Bone marrow (tissue), 2 donors: ENCODE measurements at places on chromosomes 7 and 10.

- no peak for DNase-seq
These were observed 1168.7 kb upstream of the CELF2 start for GRCh38 chr10:9848981-9849380.

DNA sequence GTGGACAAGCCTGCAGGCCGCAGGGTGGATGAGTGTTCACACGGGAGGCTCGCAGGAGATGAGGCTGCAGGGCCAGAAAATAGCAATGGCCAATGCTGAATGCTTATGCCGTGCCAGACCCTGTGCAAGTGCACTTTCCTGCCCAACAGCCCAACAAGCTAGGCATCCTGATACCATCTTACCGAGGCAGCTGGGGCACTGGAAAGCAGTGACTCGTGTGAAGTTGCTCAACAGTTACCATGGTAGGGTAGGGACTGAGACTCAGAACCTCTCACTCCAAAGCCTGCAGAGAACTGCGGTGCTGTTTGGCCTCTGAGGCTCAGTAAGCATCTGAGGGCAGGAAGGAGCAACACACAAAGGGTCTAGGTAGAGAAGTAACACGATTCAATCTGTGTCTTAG lies 43.7 kb downstream of the JAZF1 start:
- DNase-seq = no peak

DNA sequence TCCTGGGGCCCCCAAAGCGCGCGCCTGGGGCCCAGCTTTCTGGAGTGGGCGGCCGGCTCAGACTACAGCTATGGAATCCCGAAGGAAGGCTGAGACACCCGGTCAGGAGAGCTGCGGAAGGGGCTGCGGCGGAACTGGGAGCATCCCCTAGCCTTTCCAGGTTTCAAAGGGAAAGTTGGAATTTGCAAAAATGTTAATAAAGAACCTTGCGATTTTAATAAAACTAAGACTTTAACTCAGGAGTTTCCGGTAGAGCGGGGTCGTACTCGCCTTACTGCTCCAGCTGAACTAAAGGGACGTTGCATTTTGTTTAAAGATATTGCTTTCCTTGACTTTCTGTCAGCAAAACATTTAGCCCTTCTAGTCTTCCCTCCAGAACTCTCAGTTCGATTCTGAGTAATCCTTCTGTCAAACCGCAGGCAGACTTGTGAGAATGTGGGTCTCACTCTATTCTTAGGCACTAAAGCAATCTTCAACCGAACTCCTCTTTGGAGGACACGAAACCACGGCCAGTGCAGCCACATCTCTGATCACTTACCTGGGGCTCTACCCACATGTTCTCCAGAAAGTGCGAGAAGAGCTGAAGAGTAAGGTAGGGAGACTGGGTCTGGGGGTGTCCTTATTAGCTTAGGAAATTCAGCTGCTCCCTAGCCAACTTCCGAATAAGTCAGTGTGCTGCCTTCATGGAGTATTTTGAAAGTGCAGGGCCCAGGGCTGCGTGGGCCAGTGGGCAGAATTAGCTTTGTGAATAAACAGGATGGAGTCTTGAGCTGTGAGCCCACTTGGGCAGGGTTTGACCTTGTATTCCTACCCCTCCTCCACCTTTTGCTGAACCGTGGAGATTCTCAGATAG lies 1.9 kb downstream of the CYP26A1 start:
- DNase-seq = no peak

- DNase-seq = no peak
These were observed 33.5 kb downstream of the FAM204A start for GRCh38 chr10:118308664-118309063.

DNA sequence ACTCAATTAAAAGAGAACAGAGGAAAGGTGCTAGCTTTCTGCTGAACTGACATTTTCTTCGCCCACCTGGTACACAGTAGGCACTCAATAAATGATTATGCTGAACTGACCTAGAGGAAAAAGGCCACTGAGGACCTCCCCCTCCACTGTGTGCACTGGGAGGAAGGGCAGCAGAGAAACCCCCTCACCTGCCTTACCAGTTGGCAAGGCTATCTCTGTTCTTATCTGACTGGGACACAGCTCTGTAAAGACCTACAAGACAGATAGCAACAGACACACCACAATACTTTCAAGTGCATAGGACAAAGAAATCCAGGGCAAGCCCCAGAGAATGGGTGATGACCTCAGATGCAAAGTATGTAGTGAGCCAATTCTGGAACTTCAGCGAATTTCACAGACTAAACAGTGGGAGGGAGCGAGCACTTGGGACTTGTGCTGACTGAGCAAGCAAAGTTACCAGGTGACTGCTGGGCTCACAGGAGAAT lies 30.4 kb downstream of the PDLIM1 start:
- no peak for DNase-seq

DNA sequence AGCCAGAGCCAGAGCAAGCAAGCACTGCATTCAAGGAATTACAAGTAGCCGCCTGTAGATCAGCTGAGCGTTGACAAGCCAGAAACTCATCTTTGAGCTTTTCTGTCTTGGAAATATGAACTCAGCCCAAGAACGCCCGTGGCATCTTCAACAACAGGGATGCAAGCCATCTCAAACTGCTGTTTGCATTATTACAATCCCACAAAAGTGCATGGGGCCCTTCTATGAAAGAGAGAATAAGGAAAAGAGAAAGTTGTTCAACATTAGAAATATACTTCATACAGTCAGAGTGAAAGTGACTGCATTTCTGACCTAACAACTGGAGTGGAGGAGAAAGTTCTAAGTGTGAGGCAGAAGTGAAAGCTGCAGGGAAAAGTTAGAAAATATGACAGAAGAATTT lies 6.5 kb downstream of the SGCE start:
- DNase-seq = no peak

DNA sequence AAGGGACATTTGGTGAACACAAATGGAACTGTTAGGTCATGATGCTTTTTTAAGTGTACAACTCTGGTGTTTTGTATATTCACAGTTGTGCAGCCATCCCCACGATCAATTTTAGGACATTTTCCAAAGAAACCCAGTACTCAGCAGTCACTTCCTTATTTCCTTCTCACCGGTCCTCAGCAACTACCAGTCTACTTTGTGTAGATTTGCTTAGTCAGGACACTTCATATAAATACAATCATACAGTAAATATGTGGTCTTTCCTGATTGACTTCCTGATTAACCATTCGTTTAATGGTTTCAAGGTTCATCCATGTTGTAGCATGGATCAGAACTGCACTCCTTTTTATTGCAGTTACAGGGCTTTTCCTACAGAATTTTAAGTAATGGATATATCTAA lies 14.4 kb downstream of the SGPL1 start:
- no peak for DNase-seq

DNA sequence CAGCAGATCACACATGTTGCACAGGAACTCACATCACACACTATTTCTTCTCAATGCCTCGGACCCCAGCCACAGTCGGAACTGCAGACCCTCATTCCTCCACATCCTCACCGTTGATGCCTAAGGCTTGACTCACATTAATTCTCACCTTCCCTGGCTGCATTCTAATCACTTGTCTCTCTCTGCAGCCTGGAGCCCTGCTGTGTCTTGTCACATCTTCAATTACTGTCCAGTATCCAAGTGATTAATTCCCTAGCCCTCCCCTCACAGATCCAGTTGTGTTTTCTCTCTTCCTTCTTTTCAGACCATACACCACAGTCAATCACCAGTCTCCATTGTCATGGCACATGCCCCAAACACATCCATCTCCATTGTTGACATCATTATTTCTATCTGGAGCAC lies 592.4 kb upstream of the IGFBP3 start:
- DNase-seq = no peak

DNA sequence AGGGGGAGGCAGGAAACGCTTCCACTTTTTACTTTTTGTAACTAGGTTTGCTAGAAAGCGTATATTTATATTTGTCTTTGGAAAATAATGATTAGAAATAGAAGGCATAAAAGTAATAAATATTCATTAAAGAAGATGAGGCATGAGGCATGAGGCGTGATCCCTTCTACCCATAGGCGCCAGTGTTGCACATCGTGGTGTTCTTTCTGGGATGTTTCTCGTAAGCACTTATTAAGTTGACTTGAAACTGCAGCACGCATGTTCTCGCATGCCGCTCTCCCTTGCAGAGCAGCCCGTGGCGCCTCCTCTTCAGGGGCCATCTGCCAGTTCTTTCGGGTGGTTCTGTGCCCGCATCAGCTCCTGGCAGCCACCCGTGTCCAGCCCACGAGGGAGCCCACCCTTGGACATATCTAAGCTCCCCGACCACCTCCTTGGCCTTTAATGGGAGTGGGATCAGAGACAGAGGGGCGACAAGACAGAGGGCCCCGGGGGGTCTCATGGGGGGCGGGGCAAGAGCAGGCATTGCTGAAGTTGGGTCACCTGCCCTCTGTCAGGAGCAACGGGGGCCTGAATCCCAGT lies 28.5 kb upstream of the CSGALNACT2 start:
- DNase-seq = no peak

DNA sequence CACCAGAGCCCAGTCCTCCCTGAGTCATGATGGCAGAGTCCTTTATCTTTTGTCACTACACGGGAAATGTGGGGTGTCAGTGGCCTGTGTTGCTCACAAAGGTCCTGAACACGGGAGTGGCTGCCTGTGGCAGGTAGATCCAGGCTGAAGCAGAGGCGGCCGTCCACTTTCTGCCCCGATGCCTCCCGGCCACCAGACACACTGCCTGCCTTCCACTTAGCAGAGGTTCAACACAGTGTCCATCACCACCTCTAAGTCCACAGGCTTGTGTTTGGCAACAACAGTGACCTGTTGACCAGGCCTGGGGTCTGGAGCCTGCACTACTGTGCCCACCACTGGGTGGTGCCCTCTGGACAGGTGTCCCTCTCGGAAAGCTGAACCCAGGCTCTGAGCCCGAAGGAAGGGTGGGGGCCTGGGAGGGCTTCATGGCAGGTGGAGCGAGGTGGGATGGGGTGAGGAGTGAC lies 49.9 kb upstream of the CAMK2B start:
- DNase-seq = no peak

GRCh38 chr7:2968616-2969397 lies 74.9 kb downstream of the CARD11 start:
- no peak for DNase-seq

DNA sequence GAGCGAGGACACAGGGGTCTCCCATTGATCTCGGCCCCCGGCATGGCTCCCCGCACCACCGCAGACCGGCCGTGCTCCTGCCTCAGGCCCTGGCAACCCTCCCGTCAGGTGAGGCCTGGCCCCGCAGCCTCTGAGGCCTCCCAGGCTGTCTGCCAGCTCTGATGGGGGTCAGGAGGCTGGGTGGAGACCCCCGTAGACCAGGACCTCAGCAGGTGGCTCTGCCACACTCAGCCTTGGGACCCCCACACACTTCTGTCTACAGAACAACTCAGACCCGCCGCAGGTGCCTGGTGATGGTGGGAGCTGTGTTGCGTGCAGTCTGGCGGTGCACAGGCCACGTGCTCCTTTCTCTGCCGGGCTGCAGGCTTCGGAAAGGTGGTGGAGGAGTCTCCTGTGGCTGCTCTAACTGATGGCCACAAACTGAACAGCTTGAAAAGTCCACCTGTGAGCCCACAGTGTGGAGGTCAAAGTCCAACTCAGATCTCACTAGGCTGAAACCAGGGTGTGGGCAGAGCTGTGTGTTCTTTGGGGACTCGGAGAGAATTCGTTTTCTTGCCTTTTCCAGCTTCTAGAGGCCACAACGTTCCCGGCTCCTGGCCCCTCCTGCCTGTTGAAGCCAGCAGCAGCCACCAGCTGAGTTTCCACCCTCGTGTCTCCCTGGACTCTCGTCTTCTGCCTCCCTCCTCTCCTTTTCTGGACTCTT lies 62.5 kb downstream of the PWWP2B start:
- no peak for DNase-seq

GRCh38 chr10:78560341-78560688 lies 508.5 kb upstream of the ZMIZ1 start:
- no peak for DNase-seq

GRCh38 chr10:120368927-120369326 lies 88.1 kb upstream of the PLPP4 start:
- no peak for DNase-seq
